Left cardiac atrium (tissue), 4 donors: ENCODE measurements at places on chromosomes 5 and 9. TPM values are rescaled to one million over a fixed set of nuclear protein-coding genes. Genes with fewer than 3 reads are reported as not detected.

The DCANP1 gene
- not detected for total RNA-seq

The ANKRD34B gene
- total RNA-seq, result 0.06 TPM

The GADD45G gene
- total RNA-seq, result 107 TPM

The PTPN3 gene
- 6.8 TPM for total RNA-seq

The C5orf52 gene
- not detected for total RNA-seq

The C8G gene
- total RNA-seq, result 3.5 TPM

The IFNB1 gene
- total RNA-seq, result not detected

The PTPRD gene
- 12.1 TPM for total RNA-seq

The PCDHGB5 gene
- total RNA-seq, result 6.4 TPM

DNA sequence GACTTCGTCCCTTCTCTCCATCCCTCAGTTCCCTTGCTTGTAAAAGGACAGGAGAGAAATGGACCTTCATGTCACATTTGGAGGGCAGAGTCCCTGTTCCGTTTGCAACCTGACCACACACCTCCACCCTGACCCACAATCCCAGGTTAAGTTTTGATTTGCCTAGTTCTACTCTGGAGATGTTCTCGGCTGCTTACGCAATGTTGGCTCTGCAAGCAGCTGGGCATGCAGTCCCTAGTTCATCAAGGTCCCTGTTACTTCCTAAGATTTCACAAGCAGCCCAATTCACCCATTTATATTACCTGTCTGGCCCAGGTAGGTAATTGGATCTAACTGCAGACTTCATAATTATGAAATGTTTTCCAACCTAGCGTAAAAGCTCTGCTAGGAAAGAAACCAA, 28.8 kb downstream of the SLIT3 start:
- no peak for DNase-seq

- DNase-seq, result no peak
These were observed 57.3 kb upstream of the CD180 start for GRCh38 chr5:67253911-67254310.

DNA sequence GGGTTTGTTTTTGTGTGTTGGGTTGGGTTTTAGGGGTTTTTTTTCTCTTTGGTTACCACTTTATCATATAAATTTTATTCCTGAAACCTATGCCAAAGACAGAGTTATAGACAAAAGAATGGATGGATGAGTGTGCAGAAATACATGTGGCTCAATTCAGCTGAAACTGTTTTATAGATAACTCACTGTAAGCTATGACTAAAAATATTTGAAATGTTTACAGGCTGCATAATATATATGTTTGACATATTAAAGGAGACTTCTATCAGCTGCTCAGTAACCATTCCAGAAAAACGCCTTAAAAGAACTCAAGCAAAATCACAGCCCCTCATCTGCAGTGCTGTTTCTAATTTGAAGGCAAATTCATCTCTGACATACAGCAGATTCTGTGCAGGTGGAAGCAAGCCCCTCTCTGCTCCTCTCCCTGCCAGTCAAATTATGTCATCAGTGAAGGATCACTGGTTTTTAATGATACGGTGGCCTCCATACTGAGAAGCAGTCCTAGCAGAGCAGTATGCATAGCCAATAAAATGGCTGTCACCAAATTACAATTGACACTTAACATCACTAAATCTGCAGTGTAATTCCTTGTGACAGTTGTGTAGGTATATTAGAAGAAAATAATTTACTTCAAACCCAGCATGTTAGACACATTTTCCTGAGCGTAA, 301.6 kb downstream of the NR2F1-AS1 start:
- DNase-seq, result no peak

DNA sequence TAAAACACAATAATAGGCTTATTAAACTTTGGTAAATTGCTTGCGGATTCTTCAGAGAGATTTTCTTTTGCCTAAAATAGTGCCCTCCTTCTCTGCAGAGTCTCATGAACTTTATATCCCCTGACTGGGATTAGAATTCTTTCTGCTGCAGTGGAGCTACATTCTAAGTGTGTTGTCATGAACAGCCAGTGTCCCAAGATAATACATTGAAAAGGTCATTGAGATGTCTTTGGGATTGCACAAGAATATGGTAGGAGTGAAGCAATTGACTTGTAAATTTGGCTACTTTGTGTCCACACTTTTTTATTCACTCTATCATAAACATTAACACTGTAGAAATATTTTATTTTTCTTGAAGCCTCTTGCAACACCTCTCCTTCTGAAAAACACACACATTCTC, 604.5 kb downstream of the GABRG2 start:
- no peak for DNase-seq

GRCh38 chr5:103472265-103472664, 90.3 kb downstream of the NUDT12 start:
- no peak for DNase-seq

DNA sequence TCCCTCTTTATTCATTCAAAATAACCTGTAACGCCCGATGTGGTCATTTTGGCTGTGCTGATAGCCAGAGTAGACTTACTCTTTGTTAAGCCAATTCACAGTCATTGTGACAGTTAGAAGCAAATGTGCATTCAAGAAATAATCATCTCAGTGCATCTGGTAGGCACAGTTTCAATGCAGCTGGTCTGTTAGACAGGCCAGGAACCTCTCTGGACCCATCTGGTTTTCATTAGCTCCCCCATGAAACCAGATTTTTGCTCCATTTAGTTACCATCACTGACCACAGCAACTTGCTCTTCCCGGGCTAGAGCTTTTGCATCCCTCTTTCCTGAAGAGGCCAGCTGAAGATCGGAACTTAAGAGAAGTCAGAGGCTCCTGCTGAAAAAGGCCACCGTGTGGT, 284.2 kb downstream of the NSG2 start:
- no peak for DNase-seq

- no peak for DNase-seq
These were observed 18.3 kb downstream of the RFX3 start for GRCh38 chr9:3507395-3508077.

GRCh38 chr5:125222597-125223240, 476.3 kb upstream of the ZNF608 start:
- no peak for DNase-seq
